ENCODE measurements at places on chromosomes 16 and 17. TPM values are rescaled to one million over a fixed set of nuclear protein-coding genes. Genes with fewer than 3 reads are reported as not detected.

The LGALS3BP gene
- 91.2 TPM for total RNA-seq

The KRTAP2-2 gene
- total RNA-seq: not detected

The SLC5A10 gene
- 0.36 TPM for total RNA-seq

The KRT15 gene
- total RNA-seq: 2.9 TPM

The SPATA32 gene
- 0.09 TPM for total RNA-seq

The SLC38A8 gene
- not detected for total RNA-seq

The THUMPD1 gene
- total RNA-seq: 21.9 TPM

The FBXW10 gene
- 1.1 TPM for total RNA-seq

The EMC6 gene
- total RNA-seq: 154 TPM

The MT1M gene
- not detected for total RNA-seq

The HS3ST3A1 gene
- 0.24 TPM for total RNA-seq

The MYL4 gene
- not detected for total RNA-seq

The CEP20 gene
- 41.9 TPM for total RNA-seq

The CES3 gene
- total RNA-seq: 2.5 TPM

The LGALS9B gene
- total RNA-seq: not detected

The KCNAB3 gene
- total RNA-seq: 1.9 TPM

The ZNF764 gene
- total RNA-seq: 4.2 TPM

The MAP2K6 gene
- 5.4 TPM for total RNA-seq

The TXNL4B gene
- 21.0 TPM for total RNA-seq

The ARL5C gene
- total RNA-seq: not detected

The GAST gene
- not detected for total RNA-seq

The NOD2 gene
- not detected for total RNA-seq

The TNFRSF12A gene
- 530 TPM for total RNA-seq
